ENCODE measurements at places on chromosomes 1 and 21.

GRCh38 chr1:212166644-212167043 is 118.6 kb upstream of the PPP2R5A start:
- DNase-seq: no peak

DNA sequence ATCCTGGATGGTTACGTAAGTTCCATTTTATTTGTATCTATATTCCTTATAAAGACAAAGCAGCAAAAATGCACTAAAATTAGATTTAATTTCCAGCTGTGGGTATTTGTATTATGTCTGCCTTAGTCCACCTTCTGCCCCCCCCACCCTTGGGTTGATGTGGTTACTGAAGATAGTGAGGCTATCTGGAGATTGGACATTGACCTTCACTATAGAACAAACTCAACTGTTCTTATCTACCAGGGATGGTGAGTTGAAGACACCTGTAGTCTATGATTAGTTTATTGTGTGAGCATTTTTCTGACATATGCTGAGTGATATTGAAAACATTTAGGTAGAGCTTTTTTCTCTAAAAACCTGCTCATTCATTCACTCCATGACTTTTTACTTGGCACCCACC is 122.2 kb downstream of the NFIA start:
- DNase-seq: no peak

DNA sequence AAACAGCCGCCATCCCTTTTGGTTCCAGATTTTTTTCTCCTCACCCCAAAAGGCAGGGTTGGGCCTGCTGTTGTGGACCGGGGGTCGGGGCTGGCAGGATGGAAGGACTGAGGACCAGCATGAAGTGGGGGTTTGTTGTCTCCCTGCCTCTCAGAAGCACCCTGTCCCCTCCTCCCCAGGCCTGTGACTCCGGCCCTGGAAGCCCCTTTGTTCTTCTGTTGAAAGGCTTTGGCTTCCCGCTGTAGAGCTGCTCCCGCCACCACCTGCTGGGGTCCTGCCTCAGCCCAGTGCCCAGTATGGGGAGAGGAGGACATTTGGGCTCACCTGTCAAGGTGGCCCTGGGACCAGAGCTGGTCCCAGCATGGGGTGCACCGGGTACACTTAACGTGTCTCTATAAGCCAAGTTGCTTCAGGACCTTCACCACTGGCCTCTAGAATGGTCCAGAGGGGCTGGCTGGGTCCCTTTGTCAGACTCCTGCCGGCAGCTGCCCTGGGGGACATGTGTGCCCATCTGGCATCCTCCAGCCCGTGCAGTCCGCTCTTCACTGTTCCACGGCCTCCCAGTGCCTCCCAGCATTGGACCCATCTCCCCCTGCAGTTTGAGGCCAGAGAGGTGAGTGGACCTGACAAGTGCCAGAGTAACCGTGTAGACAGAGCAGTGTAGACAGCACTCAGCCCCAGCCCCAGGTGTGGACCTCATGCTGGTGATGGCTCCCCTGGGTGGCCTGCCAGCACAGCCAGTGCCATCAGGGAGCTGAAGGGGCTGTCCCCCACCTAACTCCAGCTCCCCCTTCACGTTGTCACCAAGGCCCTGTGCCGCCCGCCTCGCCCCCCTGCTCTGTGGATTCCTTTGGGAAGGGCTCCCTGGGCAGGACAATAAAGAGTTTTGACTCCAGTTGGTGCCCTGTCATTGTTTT is 6.1 kb upstream of the SYTL1 start:
- no peak for DNase-seq

DNA sequence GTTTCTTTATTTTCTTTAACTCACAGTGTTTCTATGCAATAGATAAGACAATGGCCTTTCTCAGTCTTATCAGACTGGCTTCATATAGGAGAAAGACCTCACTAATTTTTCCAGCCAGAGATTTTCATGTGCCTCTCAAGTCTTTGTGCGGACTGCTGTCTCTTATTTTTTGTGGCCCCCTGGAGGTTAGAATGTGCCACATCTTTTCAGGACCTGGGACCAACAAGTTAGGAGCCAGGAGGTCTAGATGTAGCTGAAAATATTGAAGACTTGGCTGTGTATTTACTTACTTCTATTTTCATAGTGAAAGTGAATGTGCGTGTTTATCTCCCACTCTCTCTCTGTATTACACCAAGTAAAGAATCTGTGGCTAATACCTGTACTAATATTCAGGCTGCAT is 42.1 kb upstream of the CFHR3 start:
- DNase-seq: peak; percentile 16

- no peak for DNase-seq
Measured at GRCh38 chr1:32665915-32666314, 14.9 kb downstream of the RBBP4 start.

GRCh38 chr1:201085902-201086735 is 26.1 kb downstream of the CACNA1S start:
- peak; percentile 61 for DNase-seq

- no peak for DNase-seq
Measured at GRCh38 chr1:220521778-220522177, 6.2 kb upstream of the MARK1 start.

- no peak for DNase-seq
Measured at GRCh38 chr1:15405106-15405850, 4.4 kb upstream of the EFHD2 start.

DNA sequence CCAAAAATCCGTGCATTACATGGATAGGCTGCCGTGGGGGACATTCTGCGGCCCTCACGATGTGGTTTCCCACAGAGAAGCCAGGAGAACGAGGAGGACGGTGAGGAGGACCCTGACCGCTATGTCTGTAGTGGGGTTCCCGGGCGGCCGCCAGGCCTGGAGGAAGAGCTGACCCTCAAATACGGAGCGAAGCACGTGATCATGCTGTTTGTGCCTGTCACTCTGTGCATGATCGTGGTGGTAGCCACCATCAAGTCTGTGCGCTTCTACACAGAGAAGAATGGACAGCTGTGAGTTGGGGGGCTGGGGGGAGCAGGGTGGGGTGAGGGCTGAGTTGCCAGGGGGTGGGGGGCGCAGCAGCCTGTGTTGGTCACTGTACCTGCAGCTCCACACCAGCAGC is 13.2 kb downstream of the PSEN2 start:
- DNase-seq: no peak
